ENCODE measurements at places on chromosomes 2 and 18. TPM values are rescaled to one million over a fixed set of nuclear protein-coding genes. Genes with fewer than 3 reads are reported as not detected.

- DNase-seq, result no peak
Measured at GRCh38 chr2:33042819-33043218, 96.1 kb downstream of the LTBP1 start.

GRCh38 chr18:35377875-35378573 is 887 bp upstream of the ZNF396 start:
- no peak for DNase-seq

GREB1 gene
- total RNA-seq, result 0.23 TPM

CIAO1 gene
- 93.9 TPM for total RNA-seq

DNA sequence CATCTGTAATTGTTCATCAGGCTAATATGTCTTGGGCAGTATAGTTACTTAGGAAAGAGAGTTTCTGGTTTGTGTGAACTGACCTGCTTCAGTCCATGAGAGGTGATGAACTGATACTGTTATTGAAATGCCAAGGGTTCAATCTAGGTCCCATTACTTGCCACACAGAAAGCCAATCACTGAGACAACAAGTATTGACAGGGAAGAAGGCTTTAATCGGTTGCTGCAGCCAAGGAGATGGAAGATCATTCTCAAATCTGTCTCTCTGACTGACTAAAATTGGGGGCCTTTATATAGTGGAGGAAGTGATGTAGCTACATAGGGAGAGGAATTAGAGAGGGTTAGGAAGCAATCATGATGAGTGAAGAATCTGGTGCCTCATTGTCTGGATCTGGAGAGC is 19.9 kb upstream of the FAM98A start:
- DNase-seq, result no peak

KIF5C gene
- 12.9 TPM for total RNA-seq

- DNase-seq, result no peak
Measured at GRCh38 chr2:100855084-100855483, 35.1 kb downstream of the NPAS2 start.

TCF4 gene
- total RNA-seq, result 8.4 TPM

UBE2E3 gene
- total RNA-seq, result 49.5 TPM

All from activated T-helper 2 cell treated with anti-CD3 and anti-CD28 coated beads, Interferon-gamma antibody, Interleukin-2, Interleukin-4, amounts not matched to agents 10 μg/mL and 5 μg/mL and 100 μg/mL, durations not matched to agents 14 hours and 24 hours and 36 hours (primary cell).